ENCODE measurements at places on chromosomes 13 and 19.

DNA sequence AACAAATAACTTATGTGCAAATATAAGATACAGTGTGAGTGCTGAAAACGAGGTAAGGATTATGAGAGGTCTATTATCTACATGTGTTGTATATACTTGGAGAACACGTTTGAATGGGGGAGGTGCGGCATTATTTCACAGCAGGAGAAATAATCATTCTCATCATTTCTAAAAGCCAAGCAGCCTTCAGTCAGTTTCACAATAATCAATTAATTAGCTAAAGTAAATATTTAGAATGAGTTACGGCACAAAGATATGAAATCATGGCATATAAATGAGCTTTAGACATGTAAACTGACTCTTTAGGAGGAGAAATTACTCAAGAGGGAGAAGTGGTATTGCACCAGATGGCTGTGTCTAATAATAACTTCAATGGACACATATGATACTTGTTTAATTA lies 366.6 kb downstream of the DNAJC15 start:
- DNase-seq = no peak

DNA sequence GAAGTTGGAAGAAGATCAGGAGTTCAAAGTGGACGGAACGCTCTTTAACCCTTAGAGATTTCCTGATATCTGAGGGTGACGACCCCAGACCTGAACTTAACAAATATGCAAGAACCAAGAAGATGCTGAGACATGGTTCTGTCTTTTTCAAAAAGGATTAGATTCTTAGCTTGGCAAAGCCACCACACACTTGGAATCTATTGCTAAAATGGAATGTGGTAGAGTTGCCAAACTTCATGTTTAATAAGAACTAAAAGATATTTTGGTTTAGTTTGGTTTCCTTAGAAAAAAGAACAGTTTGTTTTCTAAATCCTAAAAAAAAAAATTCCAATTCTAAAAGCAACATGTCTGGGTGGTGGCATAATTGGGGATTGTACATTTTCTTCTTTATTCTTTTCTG lies 29.5 kb downstream of the UNC13A start:
- DNase-seq = no peak

GRCh38 chr13:33176526-33176925 lies 109.0 kb downstream of the STARD13 start:
- no peak for DNase-seq

- DNase-seq = no peak
Observed at GRCh38 chr19:55459950-55460657, 1.3 kb downstream of the ISOC2 start.

- peak; percentile 72 for DNase-seq
Observed at GRCh38 chr19:38277549-38277948, 13.2 kb downstream of the SPINT2 start.

GRCh38 chr19:824885-825284 lies 2.8 kb upstream of the AZU1 start:
- no peak for DNase-seq

GRCh38 chr13:50075619-50076097 lies 60.4 kb downstream of the KCNRG start:
- DNase-seq = peak; percentile 38

DNA sequence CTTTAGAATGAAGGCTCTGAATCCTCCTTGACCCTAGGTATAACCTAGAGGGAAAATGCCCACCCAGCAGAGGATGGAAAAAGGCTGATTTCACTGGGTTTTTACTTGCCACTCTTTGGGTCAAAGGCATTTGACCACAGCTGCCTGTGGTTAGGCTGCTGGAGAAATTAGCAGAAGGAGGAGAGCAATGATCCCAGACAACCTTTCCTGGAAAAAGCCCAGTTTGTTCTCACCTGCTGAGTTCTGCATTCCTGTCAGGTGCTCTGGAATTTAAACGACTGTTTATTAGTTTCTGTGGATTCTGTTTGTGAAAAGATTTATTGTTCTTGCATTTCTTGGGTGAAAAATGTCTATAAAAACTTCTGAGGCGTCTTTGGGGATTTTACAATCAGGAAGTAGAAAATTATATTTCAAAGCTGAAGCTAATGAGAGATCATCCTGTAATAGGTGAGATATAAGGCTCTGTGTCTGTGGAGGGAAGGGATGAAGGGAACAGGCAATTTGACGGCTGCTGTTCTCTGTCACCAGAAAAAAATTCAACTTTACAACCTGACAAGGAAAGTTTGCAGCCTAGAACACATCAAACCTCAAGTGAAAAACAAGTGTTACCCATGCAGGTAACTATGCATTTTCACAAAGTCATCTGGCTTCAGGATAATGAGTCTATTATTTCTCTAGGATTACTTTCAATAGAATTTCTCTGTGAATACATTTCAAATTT lies 519.7 kb downstream of the DIAPH3 start:
- DNase-seq = peak; percentile 12

- no peak for DNase-seq
Observed at GRCh38 chr19:46626446-46626845, 1.6 kb upstream of the PTGIR start.

DNA sequence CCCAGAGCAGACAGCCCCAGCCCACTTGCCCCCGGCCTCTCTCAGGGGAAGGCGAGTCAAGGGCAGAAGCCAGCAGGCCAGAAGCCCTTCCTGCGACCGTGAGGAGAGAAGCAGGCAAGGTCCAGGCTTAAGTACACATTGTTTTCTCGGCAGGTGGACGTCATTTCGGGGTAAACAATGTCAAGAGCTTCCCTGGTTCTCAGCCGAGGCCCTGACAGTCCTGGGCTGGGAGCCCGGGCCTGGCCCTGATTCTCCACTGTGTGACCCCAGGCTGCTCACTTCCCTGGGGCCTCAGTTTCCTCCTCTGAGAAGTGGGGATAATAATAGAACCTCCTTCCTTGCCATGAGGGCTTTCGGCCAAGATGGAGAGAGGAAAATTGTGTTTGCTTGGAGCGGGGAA lies 19.4 kb downstream of the PLVAP start:
- no peak for DNase-seq

- DNase-seq = no peak
Observed at GRCh38 chr13:109657395-109657794, 129.0 kb downstream of the IRS2 start.

GRCh38 chr13:77466753-77467422 lies 68.6 kb upstream of the SCEL start:
- no peak for DNase-seq

- DNase-seq = peak; percentile 80
Observed at GRCh38 chr19:10416380-10417257, 3.7 kb upstream of the PDE4A start.

DNA sequence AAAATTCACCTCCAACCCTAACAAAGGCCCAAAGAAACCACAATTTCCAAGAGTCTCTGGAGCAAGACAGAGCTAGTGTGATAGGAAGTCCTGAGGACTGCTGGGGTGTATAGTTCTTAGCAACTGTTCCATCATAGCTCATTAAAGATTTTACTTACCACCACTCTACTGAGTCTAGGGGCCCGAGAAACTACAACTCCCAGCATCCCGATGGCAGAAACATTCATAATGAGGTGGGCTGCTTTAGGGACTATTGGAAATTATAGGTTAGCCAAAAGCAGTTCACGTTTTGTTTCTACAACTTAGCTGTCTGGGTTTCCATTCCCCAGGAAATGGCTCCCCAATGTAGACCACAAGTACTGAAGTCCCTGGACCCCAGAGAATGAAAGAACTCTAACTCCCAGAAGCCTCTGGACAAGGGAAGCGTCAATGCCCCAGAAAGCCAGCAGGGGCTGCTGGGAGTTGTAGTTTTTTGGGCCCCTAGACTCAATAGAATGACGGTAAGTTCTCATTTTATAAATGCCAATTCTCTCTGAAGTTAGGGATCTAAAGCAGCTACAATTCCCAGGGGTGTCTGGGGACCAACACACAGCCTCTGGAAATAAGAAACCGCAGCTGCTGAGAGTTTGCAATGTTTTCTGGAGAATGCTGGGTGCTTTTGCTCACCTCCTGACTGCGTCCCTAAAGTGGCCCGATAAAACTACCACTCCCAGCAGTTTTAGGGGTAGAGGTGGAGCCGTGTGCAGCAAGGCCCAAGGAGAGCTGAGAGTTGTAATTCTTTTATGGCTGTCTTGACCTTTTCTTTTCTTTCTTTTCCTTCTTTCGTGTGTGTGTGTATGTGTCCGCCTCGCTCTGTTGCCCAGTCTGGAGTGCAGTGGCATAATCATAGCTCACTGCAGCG lies 11.1 kb downstream of the FTL start:
- DNase-seq = no peak

DNA sequence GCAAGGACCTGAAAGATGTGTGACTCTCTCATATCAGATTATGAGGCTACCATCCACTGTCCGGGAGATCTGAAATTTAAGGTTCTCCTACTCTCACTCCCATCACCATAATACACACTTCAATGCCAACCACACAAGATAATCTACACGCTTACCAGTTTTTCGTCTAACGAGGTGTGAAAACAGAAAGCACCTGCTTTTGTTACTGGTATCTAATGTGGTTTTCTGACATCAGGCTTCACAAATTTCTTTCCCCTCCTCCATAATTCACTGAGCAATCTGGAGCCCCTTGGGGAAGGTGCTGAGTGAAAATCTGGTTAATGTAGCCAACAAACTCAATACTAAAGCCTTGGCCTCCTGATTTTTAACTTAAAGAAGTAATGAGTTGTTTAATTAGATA lies 10.1 kb upstream of the LRCH1 start:
- DNase-seq = no peak

DNA sequence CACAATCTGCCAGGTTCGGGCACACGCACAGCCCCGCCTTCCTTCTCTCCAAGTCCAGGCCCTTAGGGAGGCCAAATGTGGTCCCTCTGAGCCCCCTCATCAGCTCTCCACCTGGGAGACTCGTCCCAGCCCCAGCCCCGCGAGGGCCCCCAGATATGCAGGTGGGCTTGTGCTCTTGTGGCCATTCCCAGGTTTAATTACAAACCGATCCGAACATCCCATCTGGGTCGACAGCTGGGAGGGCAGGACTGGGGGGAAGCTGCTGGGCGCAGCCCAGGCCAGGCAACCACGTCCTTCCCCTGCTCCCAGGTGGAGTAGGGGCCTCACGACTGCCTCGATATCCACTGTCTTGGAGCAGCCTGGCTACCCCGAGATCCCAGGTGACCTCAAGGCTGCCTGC lies 7.5 kb upstream of the C2CD4C start:
- no peak for DNase-seq

DNA sequence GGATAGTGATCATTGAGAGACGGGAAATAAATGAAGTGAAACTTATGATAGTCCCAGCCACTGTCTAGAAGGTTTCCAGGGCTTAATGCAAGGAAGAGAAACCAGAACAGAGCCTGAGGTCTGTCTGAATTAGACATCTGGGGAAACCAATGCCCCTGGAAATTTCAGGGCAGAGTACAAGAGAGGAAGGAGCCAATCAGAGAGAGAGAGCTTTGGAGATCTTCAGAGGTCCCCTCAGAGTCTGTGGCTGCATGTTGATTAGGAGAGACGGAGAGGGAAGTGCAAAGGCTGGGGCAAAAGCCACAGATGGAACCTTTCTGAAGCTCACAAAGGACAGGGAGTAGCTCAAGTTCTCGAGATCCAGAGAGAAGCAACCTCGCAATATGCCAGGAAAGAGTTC lies 378.0 kb downstream of the DNAJC15 start:
- DNase-seq = no peak

GRCh38 chr19:6373096-6373812 lies 660 bp downstream of the ALKBH7 start:
- DNase-seq = peak; percentile 92

DNA sequence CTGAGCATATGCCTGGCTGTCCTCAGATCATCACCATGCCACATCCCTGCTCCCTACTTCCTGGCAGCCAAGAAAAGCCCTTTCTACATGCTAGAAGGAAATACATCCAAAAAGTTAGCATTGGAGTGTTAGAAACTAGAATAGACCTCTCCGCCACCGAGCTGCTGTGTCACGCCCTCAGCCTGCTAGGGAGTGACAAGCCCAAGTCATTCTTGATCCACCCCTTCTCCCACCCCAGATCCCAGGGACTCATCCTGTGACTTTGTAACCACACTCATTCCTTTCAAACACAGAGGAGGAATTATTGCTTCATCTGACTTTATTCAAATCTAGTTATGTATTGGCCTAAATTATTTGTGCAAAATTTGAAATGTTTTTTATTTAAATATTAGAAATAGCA lies 45.3 kb downstream of the POLR1D start:
- DNase-seq = no peak

- DNase-seq = no peak
Observed at GRCh38 chr13:68081061-68081460, 850.9 kb upstream of the PCDH9 start.

GRCh38 chr19:10936661-10937084 lies 8.1 kb downstream of the TIMM29 start:
- peak; percentile 64 for DNase-seq

- peak; percentile 88 for DNase-seq
Observed at GRCh38 chr19:10120538-10121189, 965 bp upstream of the EIF3G start.

DNA sequence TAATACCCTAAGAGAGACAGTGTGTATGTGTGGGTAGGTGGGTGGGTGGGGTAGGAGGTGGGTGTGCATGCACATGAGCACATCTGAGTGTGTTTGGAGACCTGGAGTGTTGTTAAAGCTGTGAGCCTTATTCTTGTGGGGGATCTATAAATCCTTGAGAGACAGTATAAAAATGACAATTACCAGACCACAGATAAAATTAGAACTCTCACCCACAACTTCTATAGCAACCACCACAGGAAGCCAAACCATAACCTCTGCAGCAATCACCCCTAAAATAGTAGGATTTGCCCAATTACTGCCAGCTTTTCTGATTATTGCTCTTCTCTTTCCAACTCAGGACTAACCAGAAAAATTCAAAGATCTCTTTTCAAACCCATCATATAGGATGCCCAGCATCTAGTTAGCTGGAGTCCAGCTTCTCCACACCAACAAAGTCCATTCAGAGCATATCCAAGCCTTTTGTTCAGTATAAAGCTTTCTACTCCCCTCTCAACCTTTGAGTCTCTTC lies 93.4 kb upstream of the SLITRK1 start:
- DNase-seq = no peak

- DNase-seq = no peak
Observed at GRCh38 chr19:30049846-30050667, 108.0 kb downstream of the URI1 start.

DNA sequence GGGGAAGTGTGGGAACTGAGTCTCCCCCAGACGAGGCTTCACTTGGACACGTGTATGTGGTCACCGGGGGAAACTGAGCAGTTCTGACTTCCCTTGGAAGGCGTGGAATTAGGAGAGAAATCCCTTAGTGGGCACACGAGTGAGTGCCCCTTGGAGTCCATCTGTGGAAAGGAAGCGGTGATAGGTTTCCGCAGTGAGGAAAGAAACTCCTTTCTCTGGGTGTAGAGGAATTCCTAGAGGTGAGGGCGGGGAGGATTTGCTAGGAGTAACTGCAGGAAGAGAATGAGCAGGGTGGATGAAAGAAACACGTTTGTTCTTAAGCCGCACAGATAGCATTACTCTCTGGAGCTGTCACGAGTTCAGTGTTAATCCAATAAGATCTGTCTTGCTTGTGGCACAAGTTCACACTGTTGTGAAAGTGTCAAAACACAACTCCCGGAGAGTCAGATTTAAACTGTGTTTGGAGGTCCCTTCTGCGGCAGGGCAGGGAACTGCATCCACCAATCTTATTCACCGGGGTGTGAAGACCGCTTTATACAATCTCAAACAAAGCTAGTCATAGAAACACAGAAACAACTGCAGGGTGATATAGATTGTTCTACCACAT lies 1.2 kb downstream of the KL start:
- DNase-seq = peak; percentile 31
